ENCODE measurements at places on chromosomes 2 and 18. TPM values are rescaled to one million over a fixed set of nuclear protein-coding genes. Genes with fewer than 3 reads are reported as not detected.

DNA sequence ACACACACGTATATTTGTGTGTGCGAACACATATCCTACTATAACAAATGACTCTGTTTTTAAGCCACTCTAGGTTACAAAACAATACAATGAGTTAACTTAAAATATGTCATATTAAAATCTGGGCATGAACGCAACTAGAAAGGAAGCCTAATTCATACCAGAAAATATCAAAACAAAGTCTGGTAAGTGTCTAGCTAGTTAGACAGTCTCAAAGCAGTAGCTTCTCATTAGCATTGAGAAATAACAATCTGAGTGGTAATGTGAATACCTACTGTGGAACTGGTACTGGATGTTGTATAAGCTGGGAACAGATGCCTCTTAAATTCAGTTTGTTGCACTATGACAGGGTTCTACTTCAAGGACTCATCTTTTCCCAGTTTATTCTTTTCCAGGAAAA lies 32.5 kb upstream of the WIPF1 start:
- no peak for DNase-seq

EIF4E2 gene
- 23.3 TPM for total RNA-seq

DNA sequence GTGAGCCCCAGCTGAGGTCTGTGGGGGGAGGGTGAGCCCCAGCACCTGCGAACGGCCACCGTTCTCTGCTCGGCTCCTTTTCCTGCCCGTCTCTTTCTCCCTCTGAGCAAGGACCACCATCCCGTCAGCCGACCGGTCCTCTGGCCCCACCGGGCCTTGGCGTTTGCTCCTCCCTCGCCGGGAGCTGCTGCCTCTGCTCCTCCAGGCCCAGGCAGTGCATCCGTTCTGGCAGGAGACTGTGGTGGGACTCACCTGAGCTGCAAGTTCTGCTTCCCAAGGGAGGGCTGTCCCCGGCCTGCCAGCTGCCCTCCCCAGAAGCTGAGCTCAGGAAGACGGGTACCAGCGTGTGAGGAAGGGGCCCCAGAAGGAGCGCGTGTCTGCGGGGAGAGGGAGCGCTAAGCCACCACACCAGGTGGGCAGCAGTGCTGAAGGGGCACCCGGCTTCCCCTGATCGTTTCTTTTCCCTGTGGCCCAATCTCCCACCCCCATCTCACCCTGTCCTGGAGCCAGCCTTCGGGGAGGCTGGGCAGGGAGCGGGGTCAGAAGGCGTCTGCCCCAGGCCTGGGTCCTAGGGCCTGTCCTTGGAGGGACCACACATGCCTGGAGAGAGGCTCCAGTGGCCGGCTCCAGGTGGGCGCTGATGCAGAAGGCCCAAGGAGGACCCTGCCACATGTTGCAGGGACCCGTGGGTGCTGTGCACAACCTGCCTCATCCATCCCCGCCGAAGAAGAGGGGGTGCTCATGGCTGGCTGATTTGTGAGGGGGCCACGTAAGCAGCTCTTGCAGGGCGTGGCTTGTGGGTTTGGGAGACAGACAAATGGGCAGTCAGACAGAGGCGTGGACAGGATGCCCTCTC lies 2.5 kb upstream of the RTP5 start:
- no peak for DNase-seq

ANKRD53 gene
- 0.78 TPM for total RNA-seq

SEMA4C gene
- 12.0 TPM for total RNA-seq

Data from right atrium auricular region (tissue), 2 donors.